GDM1 (cell line): ENCODE measurements at places on chromosomes 2 and 18.

DNA sequence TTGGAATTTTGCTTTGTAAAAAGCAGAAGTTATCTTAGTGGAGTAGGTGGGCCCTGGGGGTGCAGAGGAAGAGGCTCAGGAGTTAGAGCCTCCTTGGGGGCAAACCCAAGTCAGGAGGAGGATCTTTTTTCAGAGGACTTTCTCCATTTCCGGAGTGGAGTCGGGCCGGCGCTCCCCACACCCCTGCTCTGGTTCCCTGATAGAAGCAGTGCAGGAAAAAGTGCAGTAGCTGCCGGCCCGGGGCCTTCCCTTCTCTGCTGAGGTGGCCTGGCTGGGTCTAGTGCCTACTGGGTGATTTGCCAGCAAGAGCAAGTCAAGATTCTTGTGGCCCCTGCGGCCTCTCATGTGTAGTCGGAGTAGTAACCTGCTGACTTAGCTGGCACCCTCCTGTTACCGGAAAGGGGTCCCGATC lies 124.2 kb upstream of the HS6ST1 start:
- DNase-seq: peak; percentile 54

- no peak for DNase-seq
Measured at GRCh38 chr2:218423584-218423983, 4.7 kb downstream of the VIL1 start.

GRCh38 chr2:62415019-62415431 lies 91.0 kb downstream of the TMEM17 start:
- no peak for DNase-seq

GRCh38 chr18:25734336-25734735 lies 356.1 kb downstream of the SS18 start:
- no peak for DNase-seq

DNA sequence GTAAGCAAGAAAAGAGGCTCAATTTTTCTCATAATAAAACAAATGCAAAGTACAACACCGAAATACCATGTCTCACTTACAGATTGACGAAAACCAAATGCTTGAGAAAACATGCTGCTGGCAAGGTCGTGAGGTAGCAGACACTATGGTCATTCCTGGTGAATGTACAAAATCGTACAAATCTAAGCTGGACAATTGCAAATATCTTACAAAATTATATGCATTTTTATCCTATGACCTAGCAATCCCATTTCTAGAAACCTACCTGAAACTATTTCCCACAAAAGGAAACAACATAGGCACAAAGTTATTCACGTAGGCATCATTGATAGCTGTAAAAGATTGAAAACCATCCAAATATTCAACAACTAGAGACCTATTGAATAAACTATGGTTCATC lies 54.0 kb downstream of the SCG2 start:
- DNase-seq: no peak

DNA sequence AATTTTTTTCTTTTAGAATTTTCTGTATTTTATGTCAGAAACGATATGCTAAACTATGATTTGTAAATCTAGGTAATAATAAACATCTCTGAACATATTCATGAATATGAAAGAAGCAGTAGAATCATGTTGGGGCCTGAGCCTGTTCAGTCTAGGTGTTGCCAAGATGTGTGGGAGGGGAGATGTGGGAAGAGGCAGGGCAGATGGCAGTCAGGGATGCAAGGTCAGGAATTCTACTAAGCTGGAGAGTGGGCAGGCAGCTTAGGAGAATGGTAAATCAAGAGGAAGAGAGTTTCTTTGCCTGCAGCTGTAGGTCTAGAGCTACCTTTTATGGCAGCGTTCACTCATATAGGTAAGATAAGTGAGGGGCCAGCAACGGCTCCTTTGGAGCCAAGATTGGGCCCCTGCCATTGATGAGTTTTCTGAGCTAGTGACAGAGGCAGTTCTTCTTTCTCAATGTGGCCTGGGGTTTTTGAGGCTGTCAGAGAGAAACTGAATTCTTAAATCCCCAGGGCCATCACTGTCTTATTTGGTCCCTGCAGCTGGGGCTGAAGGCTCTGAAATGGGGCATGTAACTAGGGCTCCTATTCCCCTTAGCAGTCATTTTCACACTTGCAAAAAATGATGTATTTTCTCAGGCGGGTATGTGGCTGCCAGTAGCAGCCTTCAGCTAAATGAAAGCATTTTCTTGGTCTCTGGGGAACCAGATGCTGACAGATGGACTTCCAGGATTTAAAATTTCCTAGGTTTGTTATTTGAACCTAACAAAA lies 232.8 kb downstream of the PIK3C3 start:
- no peak for DNase-seq
